Activated gamma-delta T cell (primary cell): ENCODE measurements at places on chromosomes 1 and 21.

- no peak for DNase-seq
Observed at GRCh38 chr1:24735509-24736375, 9.5 kb upstream of the CLIC4 start.

DNA sequence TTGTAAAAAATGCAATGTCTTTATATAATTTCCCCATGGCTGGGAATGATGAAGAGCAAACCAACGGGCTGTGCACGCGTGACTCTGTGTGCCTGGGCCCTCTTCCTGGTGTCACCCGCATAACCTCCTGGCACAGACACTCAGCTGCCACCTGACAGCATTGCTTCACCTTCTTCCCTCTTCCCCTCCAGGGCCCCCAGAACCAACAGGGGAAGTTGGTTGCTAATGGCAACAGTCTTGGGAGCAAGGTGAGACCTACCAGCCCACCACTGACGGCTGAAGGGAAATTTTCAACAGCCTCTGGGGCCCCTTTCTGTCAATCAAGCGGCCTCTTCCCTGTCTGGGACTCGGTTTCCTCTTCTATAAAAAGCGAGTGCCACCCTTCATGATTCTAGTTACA lies 33.2 kb downstream of the SSBP3 start:
- DNase-seq: no peak

DNA sequence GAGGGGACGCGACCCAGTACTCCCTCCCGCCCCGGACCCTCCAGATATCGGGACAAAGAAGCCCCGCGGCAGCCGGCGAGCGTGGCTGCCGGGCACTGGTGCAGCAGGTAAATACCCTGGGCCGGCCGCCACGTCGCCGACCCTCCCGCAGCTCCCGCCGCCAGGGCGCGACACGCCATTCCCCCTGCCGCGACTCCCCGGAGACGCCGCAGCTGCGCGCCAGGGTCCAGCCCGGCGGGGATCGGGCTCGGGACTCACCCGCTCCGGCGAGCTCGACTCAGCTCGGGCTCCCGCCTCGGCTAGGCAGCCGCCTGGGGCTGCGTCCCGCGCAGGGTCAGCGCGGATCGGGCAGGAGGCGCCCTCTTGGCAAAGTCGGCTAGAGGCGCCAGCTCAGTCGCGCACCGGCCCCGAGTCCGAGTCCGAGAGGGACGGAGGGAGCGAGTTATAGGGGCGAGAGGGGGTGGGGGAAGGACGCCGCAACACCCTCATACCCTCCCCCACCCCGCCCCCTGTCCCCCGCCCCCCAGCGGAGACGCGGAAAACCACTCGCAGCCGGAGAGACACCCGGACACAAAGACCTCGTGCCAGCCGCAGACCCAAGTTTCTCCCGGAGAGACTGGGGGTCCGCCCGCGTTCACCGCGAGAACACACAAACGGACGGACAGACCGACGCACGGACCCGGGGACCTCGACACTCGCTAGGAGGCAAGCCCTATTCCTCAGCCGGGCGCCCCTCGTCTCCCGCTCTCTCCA lies 985 bp downstream of the SYT6 start:
- DNase-seq: no peak

DNA sequence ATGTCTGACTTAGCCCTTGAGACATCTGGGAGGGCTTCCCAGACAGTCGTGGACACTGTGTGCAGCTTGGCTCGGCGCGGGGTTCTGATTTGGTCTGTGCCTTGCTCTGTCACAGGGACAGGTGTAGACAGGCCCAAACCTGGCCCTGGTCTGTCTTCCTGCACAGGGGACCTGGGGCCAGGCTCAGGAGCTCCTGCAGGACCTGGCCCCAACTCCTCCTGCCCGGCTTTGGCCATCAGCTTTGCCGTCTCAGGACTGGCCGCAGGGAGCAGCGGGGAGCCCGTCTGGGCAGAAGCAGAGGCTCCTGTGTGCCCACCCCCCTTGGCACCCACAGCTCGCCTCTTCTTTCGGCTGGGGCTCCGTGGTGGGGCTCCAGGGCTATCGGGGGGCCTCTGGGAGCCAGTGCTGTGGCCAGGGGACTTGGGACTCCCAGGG lies 1.7 kb downstream of the PERM1 start:
- DNase-seq: no peak

- DNase-seq: no peak
Observed at GRCh38 chr1:242184955-242185354, 186.1 kb upstream of the MAP1LC3C start.

GRCh38 chr1:213826891-213827290 lies 160.9 kb upstream of the PROX1 start:
- no peak for DNase-seq

GRCh38 chr1:19101244-19101643 lies 108.8 kb downstream of the UBR4 start:
- DNase-seq: no peak

GRCh38 chr1:206782448-206782847 lies 10.2 kb upstream of the IL10 start:
- no peak for DNase-seq

DNA sequence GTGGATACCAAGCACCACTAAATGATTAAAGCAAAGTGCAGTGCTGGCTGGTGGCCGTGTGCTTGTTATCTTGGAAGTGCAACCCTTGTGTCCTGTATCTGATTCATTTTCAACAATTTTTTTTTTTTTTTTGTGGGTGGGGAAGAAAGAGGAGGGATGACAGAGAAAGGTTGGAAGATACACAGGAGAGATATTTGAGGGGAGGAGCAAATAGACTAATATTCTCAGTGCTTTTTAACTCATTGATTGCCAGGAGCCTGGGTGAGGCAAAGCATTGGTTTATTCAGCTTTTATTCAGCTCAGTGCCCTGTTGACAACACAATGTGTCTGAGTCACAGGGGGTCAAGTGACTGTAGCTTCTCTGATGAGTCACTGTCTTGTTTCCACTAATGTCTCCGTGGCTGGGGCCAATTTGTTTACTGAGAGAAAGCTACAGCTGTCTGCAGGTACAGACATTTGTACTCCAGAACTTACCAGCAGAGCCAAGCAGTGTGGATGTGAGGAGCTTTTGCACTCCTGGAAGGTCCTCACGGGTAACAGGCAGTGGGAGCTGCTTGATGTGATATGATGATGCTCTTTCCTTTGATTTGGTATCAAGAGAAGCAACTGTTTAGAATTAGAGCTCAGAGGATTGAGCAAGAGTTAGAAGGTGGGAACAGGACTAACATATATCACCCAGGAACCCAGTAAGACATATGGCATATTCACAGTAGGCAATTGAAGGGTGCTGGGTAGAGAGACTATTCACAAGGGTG lies 23.6 kb upstream of the DNM3 start:
- no peak for DNase-seq

DNA sequence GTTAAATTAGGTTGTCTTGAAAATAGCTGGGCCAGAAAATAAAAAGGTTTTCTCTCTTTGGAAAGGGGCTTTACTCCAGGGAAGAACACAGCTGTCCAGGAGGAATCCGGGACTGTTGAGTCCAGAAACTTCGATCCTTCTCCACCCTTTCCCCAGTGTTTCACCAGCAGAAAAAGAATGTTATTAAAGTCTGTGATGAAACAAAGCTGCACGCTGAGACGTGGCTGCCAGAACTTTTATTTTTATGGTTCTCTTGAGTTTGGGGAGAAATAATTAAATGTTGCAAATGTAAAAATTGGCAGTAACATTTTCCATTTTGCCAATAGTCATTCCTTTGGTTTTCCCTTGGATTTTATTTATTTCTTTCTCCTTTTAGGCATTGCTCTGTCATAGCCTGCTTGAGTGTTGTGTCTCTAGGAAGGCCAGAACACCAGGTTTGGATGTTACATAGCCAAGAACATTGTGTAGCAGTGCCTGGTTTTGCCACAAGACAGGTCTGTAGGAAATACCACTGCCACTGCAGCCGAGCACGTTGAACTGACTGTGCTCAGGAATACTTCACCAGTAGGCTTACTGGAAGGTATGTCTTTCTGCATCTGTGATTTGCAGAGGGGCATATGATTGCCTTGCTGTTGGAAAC lies 87.4 kb downstream of the ROR1 start:
- no peak for DNase-seq

DNA sequence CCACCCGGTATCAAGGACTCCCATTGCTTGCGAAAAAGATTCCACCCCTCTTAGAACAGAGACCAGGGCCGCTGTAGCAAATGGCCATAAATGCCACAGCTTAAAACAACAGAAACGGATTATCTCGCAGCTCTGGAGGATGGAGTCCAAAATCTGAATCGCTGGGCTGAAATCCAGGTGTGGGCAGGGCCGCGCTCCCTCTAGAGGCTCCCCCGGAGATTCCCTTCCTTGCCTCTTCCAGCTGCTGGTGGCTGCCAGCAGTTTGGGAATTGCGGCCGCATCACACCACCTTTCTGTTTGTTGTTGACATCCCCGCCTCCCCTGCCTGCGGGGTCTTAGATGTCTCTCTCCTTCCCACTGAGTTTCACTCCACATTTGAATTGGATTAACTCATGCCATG lies 15.6 kb downstream of the PDE9A start:
- no peak for DNase-seq

- DNase-seq: no peak
Observed at GRCh38 chr1:145891587-145892485, 6.2 kb upstream of the ANKRD35 start.

- no peak for DNase-seq
Observed at GRCh38 chr1:161910604-161911003, 113.1 kb downstream of the OLFML2B start.
